Esophagus mucosa (tissue), 1 donor: ENCODE measurements at places on chromosomes 4 and X. TPM values are rescaled to one million over a fixed set of nuclear protein-coding genes. Genes with fewer than 3 reads are reported as not detected.

DNA sequence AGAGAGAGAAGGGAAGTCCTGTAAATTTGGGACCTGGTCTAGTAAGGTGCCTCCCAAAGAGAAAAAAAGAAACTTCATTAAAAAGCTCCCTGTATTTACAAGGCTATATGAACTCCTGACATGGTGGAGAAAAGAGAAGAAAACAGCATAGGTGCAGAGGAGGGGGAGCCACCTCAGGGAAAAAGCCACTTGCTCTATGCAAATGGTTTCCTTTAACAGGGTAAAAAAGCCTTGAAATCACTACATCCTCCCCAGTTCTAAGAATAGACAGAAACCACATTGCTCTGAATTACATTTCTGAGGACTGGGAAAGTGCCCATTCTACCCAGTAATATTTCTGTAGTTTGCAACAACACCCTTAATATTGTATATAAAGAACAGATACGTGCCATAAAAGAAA, 165.5 kb downstream of the KLF8 start:
- no peak for ATAC-seq

GRCh38 chr4:72945719-72946336, 123.7 kb downstream of the COX18 start:
- ATAC-seq: no peak

GRCh38 chrX:147173594-147173993, 359.1 kb upstream of the CXorf51A start:
- no peak for ATAC-seq

DNA sequence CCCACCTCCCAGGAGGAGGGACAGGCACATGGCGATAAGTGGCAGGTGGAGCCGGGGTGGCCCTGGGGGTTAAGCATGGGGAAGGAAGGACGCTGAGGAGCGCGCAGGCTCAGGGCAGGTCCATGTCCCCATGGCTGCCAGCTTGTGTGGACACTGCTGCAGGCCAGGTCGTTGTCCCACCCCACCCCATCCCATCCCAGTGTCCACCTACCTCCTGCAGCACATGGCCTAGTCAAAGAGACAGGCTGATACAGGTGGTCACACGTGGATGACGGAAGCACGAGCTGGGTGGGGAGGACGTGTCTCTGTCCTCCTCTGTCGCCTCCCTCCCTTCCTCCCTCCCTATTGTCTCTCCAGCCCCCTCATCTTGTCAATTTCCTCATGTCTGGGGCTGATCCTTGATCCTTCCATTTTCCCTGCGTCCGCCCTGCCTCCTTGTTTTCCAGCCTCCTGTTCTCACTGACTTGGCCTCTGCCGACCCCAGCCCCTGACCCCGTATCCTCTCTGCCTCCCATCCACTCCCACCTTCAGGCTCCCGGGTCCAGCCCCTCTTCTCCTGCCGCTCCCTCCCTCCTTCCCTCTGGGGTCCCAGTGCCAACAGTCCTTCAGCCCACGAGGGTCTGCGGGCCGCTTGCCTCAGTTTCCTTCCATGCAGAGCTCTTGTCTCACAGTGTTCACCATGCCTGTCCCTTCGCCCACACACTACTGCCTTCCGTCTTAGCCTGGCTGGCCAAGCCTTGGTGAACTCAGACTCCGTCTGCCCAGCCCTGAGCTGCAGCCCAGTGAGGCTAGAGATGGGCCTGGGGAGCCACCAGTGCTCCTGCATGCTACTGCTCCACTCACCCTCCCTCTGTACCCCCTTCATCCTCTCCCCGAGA, 15.5 kb upstream of the ADD1 start:
- no peak for ATAC-seq

DNA sequence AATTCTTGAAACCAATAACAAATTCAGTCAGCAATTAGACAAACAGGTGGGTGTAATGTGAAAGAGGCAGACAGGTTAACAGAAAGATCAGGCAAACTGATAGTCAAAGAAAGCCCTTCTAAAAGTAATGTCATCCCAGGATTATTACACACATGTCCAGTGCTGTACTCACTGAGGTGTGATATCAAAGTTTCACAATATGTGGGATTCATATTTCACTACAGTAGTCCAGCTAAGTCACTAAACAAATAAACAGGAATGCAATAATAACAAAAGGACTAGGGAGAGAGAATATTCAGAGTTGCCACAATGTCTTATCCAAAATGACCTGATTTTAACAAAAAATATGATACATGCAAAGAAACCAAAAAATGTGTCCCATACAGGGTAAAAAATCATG, 787.5 kb downstream of the FSTL5 start:
- no peak for ATAC-seq

DNA sequence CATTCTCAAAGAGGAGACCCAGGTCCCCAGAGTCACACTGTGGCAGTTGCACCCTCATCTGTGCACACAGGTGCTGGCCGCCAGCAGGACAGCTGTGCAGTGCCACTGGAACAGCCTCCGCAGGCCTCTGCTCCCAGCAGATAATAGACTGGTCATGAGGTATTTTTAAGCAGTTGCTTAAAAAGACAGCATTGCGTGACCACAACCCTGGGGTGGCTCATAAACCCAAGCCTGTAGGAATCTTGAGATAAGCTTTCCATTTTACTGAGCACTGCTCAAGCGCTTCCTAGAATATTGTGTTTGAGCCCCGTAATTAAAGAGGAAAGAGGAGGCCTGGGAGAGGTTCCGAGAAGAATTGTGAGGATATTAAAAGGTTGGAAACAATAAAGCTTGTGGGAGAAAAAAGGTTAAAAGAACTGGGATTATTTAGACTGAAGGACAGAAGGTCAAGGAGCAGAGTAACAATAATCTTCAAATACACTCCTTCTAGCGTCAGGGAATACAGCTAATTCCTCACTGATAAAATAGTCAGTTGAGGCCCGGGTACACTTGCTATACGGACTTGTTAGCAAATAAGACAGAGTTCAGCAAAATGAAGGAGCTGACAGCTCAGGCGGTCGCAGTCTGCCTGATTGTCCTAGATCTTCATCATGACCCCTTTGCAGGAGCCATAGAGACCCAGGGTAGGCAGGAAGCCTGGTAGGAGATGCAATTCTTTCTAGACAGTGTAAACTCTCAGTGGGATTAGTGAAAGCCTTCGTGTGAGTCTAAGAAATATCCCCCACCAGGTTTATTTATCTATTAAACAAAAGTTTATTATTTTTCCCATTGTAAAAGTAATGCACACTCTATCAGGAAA, 86.2 kb upstream of the KIT start:
- no peak for ATAC-seq

The ENPP6 gene
- total RNA-seq: not detected

The VSIG1 gene
- 0.48 TPM for total RNA-seq

The ZCCHC4 gene
- 4.6 TPM for total RNA-seq

The C4orf50 gene
- 0.04 TPM for total RNA-seq
